CD4-positive, alpha-beta memory T cell (primary cell): ENCODE measurements at places on chromosomes 3 and 15.

GRCh38 chr15:99123713-99124451 lies 19.0 kb downstream of the SYNM start:
- DNase-seq = no peak

DNA sequence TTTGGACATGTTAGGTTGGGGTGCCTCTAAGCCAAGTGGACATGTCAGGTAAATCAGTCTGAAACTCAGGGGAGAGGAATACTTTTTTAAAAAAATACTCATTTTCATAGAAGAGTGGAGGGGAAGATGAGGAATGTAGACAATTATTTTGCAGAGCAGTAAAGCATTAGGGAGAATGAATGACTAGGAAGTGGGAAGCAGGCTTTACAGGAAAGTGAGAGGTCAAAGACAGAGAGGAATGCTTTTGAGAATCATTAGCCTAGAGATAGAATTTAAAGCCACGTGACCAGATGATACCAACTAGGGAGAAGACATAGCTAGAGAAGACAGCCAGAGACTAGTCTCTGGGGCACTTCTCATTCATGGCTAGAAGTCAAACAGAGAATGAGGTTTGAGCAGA lies 91.0 kb downstream of the RAD18 start:
- DNase-seq = no peak

DNA sequence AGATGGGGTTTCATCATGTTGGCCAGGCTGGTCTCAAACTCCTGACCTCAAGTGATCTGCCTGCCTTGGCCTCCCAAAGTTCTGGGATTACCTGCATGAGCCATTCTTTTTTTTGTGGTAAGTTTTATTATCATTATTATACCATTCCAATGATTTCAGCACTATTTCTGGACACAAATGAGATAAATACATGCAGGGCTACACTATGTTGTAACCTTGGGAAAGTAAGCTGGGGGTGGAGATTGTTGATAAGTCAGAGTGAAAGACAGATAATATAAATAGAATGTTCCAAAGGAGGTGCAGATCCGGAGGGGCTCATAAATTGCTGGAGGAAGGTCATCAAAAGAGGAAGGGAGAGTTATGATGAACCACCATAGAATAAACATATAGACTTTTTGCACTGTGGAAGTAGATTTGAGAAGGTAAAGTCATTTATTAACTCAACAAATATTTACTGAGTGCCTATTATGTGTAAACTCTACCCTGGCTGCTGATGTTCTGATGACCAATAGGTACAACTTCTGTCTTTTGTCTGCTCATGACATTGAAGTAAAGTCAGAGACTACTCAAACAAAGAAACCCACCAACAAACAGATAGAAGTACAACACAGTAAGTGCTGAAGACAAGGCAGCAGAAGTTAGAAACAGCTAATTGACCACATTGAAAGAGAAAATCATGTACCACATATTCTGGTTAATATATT lies 478.9 kb upstream of the GOLIM4 start:
- no peak for DNase-seq

DNA sequence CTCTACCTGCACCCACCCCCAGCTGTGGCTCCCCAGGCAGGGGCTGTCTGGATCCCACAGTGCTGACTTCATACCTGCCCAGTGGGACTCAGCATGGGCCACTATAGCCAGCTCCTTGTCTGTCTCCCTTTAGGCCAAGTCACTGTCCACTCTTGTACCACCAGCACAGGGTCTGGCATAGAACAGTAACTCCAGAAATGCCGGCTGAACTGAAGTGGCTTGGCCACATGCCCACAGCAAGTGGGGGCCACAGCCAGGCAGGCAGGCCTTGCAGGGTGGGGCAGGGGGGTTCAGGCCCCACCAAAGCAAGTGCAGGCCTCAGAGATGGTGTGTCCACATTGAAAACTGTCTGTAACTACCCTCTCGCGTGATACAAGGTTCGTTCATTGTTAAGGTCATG lies 252.6 kb upstream of the LYSMD4 start:
- DNase-seq = no peak

DNA sequence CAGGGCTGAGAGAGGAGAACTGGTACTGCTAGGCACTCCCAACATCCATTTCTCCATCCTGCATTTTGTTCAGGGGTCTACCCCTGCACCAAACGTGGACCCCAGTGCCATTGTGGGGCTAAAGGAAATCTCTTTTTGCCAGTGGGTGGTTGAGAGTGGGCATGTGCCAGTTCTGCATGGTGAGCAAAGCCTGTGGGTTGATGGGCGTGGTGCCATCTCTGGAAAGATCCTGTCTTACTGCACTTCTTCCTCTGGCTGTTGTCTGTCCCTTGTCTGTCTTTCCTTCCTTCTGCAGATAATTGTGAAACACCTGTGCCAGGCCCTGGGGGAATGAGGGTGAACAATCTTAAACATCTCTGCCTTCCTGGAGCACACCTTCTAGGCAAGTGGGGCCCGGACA lies 1.4 kb upstream of the RARRES1 start:
- no peak for DNase-seq

DNA sequence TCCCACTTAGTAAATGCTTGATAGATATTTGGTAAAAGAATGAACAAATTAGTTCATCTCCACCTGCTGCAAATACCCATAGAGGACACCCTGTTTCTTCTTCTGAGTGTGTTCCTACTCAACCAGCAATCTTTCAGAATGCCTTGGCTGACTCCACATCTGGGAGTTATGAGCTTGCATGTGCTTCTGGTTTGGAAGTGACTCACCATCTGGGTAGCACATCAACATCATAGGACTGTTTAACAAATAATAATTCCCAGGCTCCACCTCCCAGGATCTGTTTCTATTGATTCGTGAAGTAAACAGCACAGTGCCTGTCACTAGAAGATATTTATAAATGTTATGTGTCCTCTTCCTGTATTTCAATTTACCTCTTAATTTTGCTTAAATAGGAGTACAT lies 580.1 kb downstream of the ROBO2 start:
- no peak for DNase-seq

- DNase-seq = no peak
Measured at GRCh38 chr3:61442696-61443095, 118.7 kb upstream of the PTPRG start.

GRCh38 chr3:187987924-187988323 lies 166.0 kb upstream of the LPP start:
- DNase-seq = peak; percentile 57

- DNase-seq = no peak
Measured at GRCh38 chr3:166743481-166744134, 636.5 kb downstream of the ZBBX start.

DNA sequence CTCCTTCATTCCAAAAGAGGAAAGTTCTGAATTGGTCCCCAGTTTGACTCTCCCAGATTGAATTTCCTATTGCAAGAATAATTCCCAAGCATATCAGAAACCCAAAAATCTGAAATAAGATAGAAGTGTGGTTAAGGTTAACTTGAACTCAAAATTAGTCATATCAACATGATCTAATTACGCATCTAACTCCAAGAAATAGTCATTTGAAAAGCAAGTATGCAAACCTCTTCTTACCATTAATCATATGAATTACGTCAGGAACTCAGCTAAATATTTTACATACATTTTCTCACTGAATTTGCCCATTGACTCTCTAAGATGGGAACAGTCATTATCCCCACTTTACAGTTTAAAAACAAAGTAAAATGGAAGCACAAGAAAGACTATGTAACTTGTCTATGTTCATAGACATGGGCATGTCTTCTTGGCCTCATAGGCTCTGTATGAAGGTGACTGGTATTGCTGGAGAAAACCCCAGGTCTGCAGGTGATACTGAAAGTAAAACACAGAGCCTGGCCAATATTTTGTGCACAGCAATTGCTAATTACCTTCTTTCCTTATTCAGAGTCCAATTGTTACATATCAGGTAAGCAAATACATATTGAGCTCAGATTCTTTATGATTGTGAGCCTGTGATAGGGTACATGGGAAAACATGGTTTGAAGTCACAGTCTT lies 139.2 kb downstream of the ATP8B4 start:
- DNase-seq = no peak

DNA sequence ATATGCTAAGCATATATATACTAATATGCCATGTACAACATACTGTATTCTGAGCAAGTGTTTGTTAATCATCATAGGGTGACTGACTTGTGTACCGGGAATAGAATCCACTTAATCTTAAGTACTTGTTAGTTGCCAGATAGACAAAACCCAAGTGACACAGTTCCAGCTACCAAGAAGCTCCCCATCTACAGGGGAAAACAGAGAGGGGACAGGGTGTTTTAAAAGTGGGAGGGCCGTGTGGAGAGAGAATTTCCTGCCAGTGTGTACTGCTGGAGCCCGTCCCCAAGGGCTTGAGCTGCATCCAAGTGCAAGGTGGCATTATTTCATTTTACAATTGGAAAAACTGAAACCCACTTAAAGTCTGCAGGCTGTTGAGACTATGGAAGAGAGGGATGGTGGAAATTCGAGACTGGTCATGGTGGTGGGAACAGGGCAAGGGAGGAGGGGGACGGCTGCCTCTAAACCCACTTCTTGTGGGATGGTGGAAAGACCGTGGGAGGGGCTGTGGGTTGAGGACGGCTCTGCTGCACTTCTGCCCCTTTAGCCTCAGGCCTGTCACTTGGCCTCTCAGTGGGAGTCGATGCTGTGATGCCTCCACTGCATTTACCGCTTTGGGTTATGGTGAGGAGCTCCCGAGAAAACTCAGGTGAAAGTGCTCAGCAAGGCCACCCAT lies 310.6 kb upstream of the LRRFIP2 start:
- no peak for DNase-seq

DNA sequence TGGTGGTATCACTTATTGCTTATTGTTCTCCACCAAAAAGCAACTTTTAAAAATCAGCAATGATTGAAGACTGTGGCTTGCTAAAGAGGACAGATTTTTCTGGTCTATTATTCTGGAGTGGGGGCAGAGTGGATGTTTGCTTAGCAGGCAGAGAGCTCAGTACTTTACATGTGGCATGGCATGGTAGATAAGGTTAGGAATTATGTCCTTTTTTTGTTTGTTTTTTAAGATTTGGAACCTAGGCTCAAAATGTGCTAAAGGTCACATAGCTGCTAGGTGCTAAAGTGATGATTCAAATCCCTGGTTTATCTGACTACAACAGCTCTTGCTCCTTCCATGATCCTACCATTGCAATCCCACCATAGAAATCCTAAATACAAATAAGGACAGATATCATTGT lies 331.0 kb upstream of the ADAMTS9 start:
- no peak for DNase-seq

- no peak for DNase-seq
Measured at GRCh38 chr3:133237380-133237779, 162.5 kb upstream of the BFSP2 start.

GRCh38 chr15:88909956-88910831 lies 3.0 kb downstream of the MFGE8 start:
- no peak for DNase-seq

GRCh38 chr3:190038050-190038933 lies 82.4 kb downstream of the P3H2 start:
- no peak for DNase-seq
